ENCODE measurements at places on chromosomes 2 and 18.

DNA sequence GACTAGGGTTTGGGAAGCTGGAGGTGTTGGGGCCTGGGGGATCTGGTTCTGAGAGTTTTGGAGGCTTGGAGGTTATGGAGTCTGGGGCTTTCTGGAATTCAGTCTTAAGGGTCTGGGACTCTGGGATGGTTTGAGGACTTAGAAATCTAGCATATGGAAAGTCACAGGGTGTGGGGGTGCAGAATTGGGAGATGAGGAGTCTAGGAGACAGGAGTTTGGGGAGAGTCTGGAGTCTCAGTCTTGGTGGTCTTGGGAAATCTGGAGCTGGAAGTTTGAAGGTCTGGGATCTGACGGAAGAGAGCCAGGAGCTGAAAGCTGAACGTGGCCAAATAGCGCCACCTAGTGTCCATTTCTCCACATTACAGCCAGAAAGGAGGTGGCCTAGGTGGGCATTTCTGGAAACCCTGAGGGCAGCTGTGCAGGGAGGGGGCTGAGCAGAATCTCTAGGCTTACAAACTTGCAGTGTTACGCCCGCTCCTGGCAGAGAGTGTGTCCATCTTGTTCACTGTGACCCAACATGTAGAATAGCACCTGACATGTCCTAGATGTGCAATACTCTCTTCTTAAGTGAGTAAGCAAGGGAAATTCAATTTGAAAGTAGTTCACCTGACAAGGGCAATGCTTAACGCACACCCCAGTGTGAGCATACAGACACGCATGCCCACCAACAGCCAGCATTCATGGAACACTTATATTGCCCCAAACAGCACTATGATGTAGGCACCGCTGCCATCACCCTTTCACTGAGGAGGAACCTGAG lies 204.8 kb downstream of the TFCP2L1 start:
- DNase-seq: peak; percentile 47

- DNase-seq: no peak
Observed at GRCh38 chr2:188665727-188666304, 308.4 kb upstream of the COL3A1 start.

GRCh38 chr2:28977176-28977875 lies 3.8 kb upstream of the TOGARAM2 start:
- no peak for DNase-seq

- no peak for DNase-seq
Observed at GRCh38 chr2:23346029-23346428, 39.0 kb upstream of the KLHL29 start.

GRCh38 chr2:173880561-173880960 lies 84.6 kb downstream of the SP3 start:
- DNase-seq: no peak

GRCh38 chr2:181570833-181571661 lies 85.9 kb downstream of the CERKL start:
- peak; percentile 31 for DNase-seq

DNA sequence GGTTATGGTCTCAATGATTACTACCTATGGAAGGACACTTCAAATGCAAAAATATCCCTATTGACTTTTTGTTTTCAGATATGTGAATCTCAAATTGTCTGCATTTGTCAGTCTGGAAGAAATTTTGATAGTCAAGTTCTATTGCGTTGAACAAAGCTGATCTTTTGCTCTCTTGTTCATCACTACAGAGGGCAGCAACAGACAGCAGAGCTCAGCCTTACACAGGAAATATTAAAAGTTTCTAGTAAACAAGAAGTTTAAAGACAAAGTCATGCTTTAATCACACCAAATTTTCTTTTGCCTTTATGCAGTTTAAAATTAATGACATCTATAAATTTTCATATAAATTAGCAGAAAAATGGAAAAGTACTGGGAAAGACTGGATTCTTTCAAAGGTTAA lies 617.5 kb downstream of the NR4A2 start:
- DNase-seq: no peak
